ENCODE measurements at places on chromosomes 7 and 10.

- no peak for DNase-seq
Observed at GRCh38 chr10:110220398-110220797, 13.0 kb downstream of the MXI1 start.

- DNase-seq = no peak
Observed at GRCh38 chr7:108360058-108360800, 96.0 kb downstream of the NRCAM start.

DNA sequence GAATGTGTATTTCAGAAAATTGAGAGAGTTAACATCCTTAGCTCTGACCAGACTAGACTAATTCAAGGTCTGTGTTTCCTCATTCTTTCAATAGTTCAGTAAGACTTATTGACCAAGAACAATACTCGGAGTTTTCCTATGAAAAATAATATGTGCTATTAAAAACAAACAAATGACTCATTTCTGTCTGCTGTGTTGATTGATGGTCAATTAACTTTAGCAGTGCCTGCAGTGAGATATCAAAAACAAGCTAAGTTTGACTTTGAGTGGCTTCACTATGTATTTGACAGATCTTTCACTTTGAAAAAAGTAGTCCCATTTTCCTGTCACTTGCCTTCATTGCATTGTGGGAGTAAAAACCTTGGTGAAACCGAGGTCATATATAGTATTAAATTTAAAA lies 91.0 kb downstream of the GNAT3 start:
- no peak for DNase-seq

DNA sequence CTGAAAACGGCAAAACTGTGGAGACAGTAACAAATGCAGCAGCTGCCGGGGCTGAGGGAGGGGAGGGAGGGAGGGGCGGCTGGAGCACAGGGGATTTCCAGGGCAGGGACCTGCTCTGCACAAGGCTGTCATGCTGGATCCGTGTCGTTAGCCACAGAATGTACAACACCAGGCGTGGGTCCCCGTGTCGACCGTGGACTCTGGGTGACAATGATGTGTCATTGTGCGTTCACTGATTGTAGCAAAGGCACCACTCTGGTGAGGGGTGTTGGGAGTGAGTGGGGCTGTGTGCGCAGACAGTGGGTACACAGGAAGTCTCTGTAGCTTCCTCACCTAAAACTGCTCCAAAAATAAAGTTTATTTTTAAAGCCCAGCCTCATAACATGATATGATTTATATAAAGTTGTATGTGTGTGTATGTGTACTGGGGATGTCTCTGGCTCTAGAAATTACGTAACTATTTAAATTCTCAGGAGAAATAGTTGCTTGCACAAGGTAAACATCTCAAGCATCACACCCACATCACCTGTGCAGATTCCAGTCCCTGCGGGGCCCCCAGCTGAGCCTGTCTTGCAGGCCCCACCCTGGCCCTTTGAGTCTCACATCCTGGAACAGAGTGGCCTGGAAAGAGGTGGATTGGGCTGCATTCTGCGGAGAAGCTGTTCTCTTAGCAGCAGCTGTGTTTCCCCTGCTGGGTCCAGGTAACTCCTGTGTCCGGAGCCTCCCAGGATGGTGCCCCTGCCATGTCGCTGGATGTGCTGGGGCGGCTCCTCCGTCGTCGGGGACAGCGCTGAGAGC lies 135.7 kb downstream of the DYNC2I1 start:
- no peak for DNase-seq

DNA sequence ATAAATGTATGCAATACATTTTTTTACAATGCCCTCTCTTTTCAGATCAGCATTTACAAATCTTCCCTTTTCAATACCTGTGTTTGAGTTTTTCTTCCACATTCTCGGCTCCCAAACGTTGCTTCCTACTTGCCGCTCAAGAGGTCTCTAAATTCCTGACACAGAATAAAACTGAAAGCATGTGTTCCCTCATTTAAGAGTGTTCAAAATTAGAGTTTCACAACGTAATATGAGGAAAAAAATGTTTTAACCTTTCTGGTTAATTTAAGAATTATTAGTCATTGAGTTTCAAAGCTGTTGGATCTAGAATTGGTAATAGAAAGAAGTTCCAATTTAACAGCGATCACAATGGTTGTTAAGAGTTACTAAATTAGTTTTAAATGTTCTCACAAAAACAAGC lies 100.4 kb downstream of the ARID5B start:
- no peak for DNase-seq

GRCh38 chr7:155071121-155071651 lies 1.1 kb downstream of the HTR5A start:
- DNase-seq = no peak

GRCh38 chr7:1944619-1945210 lies 274.6 kb downstream of the ELFN1 start:
- no peak for DNase-seq

DNA sequence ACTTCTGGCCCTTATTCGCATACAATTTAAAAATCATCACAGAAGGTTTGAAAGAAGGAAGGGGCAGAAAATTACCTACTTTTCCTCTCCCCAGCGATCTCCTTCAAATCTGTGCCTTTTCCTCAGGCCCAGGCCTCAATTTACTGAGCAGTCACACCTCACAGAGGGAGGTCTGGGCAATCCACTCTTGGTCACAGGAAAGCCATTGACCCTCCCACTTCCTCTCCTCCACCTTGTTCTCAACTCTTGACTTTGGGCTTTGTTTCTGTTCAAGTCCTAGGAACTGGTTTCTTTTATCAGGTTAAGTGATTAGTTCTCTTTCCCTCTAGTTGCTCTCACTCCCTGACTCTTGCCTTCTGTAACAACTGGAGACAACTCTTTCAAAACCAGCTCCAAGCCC lies 37.0 kb upstream of the ATRNL1 start:
- no peak for DNase-seq

GRCh38 chr7:4661871-4662270 lies 20.2 kb upstream of the FOXK1 start:
- DNase-seq = no peak

DNA sequence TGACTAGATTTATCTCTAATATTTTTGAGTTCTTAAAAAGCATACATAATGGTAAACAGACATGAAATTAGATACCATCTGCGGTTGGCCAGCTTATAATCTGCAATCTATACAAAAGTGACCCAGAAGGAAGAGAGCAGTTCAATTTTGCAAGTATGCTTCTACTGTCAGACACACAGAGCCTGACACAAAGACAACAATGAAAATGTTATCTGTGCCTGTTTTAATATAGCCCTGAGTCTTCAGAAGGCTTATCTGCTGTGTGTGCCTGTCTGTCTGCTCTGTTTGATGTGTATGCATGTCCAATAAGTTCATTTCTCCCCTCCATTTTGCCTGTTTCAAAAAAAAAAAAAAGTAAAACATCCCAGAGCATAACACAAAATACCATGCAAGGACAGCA lies 73.3 kb upstream of the FHIP2A start:
- DNase-seq = no peak

DNA sequence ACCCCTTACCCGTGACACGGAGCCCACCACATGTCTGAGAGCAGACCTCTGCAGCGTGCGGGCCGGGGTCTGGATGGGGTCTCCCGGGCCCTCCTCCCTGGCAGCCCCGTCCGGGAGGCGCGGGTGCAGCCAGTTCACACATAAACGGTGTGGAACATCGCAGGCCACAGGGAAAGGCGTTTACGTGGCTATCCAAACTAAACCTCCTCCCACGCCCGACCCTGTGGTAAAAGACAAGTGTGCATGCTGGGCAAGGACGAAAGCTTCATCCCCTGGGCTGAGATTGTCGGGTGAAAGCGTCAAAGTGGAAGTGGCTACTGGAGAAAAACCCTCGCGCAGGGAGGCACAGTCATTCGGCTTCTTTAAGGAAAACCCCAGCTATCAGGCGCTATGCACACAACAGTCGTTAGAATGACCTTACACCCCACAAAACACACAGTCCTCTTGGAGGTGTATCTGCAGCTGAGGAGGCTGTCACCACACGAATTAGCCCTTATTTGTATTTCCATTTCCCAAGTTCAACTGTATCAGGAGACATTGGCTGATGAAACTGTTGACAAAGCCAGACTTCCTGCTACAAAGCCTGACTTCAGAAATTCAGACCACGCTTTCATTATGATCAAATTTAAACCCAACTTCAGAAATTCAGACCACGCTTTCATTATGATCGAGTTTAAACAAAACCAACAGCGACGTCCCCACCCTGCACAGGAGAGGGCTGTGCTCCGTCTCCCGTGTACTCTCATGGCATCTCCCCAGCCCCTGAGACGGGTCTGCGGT lies 15.3 kb downstream of the GPER1 start:
- DNase-seq = no peak

- no peak for DNase-seq
Observed at GRCh38 chr10:131907679-131908078, 6.9 kb downstream of the PPP2R2D start.

DNA sequence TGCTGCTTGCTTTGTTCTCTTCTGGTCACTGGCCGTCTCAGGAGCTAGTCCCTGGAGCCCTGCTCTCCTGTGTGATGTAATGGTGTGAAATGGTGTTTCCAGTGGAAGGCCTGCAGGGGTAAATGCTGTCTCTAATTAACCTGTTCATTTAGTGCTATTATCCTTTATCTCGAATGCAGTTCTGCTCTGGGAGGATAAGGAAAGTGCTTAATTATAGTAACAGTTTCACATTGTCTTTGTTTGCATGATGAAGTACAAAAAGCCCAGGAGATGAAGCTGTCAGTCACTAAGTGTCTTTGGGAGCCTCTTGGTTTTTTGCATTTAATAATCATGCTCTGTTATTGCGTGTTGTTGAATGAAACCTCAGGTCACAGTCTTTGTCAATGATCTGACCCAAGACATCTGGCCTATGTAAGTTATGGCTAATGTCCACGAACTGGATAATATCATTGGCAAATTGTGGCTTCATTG lies 755.3 kb upstream of the GALNT17 start:
- no peak for DNase-seq

DNA sequence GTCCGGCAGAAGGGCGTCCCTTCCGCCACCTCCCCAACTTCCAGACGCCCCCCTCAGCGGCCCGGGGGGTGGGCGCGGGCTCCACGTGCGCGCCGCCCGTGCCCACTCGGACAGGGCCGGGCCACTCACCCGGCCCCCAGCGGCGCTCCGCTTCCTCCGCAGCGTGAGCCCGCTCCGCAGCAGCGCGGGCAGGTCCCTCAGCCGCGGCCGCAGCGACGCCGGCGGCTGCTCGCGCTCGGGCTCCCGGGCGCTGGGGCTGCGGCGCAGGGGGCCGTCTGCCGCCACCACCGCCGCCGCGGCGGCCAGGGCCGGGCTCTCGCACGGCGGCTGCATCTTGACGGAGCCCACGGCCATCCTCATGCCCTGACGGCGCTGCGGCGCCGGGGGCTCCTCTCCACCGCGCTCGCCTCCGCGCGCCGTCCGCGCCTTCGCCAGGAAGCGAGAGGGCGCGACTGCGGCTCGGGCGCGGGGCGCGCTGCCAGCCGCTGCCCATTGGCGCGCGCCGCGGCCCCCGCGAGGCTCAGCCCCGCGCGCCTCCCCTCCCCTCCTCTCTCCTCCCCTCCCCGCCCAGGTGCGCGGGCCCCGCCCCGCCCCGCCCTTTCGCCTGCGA lies at the start of gene RAPGEF5:
RAPGEF5 (minus strand) TSS at position 454 of the 610 bp plus-strand sequence; CDS start at position 360, 94 bp downstream.
- no peak for DNase-seq

DNA sequence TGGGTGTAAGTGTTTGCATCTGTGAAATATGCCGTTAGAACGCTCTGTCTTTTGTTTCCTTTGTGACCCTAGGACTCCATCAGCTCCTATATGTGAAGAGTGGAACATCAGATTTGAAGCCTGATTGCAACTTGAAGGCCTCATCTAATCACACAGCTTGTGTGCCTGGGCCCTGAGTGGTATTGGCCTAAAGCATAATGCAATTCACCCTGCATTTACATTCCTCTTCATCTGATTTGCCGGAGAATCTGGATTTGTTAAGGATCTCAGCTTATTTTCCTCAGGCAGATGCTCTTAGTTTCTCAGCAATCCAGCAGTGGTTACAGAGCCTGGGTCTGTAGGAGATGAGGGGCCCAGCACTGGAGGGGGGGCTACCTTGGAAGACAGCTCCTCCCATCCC lies 183.2 kb upstream of the ITGB1 start:
- no peak for DNase-seq

DNA sequence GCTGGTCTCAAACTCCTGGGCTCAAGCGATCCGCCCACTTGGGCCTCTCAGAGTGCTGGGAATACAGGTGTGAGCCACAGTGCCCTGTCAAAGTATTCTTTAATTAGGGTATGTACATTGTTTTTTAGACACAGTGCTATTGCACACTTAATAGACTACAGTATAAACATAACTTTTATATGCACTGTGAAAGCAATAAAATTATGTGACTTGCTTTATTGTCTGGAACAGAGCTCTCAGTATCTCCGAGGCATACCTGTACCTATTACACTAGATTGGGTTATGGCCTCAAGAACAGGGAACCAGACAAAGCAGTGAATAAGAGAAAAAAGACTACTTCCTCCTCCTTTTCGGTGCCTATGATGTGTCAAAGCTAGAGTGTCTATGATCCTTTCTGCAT lies 13.1 kb downstream of the ATOH7 start:
- DNase-seq = no peak

DNA sequence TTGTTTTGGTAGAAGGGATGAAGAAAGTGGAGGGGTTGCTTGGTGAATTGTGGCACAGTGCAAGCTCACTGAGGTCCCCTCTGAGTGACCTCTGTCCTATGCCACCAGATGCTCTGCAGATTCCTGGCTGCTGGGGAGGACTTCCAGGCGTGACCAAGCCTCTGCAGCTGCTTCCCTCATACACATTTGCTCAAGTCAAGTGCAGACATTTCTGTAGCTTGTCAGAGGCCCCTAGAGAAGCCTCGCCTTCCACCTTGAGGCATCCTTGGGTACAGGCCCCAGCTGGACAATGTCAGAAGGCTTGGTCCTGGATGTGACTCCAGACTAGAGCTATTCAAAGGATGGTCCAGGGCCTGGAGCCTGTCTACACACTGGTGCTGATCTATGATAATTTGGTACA lies 464.2 kb downstream of the PLXNA4 start:
- no peak for DNase-seq

DNA sequence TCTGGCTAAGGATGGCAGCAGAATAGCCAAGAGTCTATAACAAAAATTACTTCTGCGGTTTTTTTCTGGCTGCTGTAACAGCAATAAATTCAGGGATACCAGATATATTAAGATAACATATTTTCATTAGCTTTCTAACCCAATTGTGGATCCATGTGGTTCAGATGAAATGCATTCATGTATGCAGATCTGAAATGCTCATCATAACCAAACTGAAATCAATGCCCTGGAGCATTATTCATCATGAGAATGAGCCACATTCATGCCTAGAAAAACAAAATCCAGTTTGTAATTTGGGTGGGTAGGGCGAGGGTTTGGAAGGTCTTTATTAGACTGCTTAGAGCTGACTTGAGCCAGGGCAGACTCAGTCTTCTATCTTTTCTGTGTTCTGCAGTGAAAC lies 69.8 kb upstream of the SEMA3A start:
- no peak for DNase-seq

GRCh38 chr10:127370601-127371000 lies 174.2 kb upstream of the INSYN2A start:
- DNase-seq = no peak

GRCh38 chr10:8577686-8578085 lies 523.2 kb downstream of the GATA3 start:
- DNase-seq = no peak
